ENCODE measurements at places on chromosomes 3 and 15.

- DNase-seq: no peak
These were observed 49.3 kb downstream of the C3orf70 start for GRCh38 chr3:185103359-185104127.

GRCh38 chr15:60355148-60355857 lies 42.5 kb downstream of the ANXA2 start:
- no peak for DNase-seq

DNA sequence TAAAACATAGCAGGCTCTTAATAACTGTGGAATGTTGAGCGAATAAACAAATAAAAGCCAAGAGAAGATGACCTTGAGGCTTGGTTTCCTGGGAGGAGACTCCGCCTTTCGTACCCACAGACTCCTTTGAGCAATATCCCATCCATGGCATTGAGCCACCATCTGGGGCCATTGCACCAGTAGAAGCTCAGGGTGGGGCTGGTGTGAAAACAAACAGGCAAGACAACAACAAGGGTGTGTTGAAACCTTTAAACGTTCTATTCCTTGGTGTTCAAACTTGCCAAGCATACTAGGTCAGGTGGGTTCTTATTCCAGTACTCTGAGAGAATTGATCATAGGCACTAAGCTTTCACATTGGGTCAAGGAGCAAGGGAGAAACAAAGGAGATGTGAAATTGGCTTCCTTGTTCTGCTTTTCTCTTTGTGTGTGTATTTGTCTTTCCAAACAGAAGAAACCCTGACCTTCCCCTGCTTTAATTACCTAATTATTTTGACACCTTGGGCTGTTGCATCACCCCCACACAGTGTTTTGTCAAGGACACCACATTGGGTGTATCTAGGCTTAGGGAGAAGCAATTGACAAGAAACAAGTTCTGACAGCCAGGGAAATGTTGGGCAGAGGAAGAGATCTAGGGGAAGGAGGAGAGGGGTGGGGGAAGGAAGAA lies 105.1 kb upstream of the BCL6 start:
- DNase-seq: no peak

DNA sequence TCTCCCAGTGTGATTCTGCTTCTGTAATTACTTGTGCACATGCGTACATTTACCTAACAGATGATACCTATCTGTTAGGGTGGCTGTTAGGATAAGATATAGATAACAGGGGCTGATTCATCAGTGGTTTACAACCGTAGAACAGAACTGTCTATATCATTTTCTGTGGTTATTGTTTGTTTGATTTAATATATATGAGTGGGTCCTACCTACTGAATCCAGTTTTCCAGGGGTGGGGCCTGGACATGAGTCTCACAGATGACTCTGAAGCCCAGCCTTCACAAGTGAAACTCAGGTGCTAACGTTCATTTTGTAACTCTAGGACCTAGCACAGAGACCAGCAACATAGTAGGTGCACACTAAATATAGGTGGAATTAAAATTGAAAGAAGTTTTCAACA lies 10.4 kb upstream of the ACAP2 start:
- no peak for DNase-seq

DNA sequence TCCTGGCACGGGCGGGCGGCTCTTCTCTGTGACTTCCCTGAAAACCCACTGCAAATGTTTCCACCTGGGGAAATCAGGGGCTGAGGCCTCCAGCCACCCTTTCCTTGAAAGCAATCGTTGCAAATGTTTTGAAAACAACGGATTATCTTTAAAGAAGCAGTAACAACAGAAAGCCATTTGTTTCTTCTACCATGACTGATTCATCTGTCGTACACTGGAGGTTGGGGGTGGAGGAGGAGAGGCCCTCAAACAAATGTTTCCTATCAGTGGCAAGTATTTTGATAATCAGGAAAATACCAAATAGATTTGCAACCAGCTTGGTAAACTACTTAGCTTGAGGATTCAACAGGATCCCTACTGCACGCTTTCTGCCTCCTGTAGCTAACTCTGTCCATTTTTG lies 114.9 kb downstream of the PDZRN3 start:
- DNase-seq: no peak

DNA sequence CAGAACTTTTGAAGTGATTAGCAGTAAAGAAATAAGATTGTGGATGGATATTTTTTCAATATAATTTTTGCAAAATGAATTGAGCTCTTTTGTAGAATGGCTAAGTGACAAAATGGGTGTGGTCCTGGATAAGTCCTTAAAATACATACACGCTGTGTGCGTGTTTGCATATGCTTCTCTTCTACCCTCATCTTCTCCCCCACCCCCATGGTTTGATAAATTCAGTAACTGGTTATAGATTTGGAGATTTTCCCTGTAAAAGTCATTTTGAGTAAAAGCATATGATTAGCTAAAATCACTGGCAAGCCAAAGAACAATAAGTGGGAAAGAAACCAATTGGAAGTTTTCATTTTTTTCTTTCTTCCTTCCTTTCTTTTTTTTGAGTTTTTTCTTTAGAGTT lies 453.9 kb upstream of the MDFIC2 start:
- no peak for DNase-seq

DNA sequence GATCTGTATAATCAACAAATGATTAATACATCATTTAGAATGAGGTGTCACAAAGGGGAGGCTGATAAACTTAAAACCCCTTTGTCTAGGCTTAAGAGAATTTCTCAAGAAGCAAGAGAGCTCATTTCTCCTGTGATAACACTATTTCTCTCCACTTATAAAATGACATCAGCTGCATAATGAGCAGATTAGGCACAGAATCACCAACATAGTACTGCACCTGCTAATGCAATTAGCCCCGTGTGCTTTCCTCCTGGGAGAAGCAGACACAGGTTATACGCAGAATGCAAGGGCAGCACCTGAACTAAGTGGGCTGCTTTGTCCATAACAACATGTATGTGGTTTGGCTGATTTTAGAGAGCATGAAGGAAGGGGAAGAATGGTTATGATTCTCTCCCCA lies 515.3 kb upstream of the CFAP20DC start:
- no peak for DNase-seq

DNA sequence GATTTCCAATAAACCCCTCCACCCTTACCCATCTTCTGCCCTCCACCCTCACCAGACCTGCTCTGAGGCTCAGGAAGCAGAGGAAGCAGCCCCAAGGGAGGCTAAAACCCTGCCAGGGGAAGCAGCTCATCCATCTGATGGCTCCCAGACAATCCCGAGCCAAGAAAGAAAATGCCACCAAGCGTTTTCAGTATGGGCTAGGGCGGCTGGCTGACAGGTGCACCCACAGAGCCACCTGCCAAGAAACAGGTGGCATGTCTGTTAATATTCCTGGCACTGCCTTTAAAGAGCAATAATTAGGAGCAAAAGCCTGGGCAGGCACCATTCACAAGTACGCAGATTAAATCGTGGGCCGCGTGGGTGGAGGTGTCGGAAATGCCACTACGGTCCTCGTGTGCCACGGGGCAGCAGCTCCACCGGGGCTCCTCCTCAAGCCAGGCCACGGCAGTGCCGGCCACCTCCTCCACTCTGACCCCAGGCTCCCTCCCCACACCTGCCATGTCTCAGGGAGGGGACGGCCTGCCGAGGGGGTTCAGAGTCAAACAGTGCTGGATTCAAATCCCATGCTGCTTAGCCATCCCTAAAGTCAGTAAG lies 23.9 kb upstream of the GRIP2 start:
- no peak for DNase-seq

GRCh38 chr3:39147711-39148434 lies 5.5 kb downstream of the CSRNP1 start:
- DNase-seq: no peak

- DNase-seq: peak; percentile 59
These were observed 62.8 kb upstream of the MEX3B start for GRCh38 chr15:82108489-82109078.

GRCh38 chr3:127483005-127483641 lies 107.4 kb downstream of the TPRA1 start:
- DNase-seq: no peak

DNA sequence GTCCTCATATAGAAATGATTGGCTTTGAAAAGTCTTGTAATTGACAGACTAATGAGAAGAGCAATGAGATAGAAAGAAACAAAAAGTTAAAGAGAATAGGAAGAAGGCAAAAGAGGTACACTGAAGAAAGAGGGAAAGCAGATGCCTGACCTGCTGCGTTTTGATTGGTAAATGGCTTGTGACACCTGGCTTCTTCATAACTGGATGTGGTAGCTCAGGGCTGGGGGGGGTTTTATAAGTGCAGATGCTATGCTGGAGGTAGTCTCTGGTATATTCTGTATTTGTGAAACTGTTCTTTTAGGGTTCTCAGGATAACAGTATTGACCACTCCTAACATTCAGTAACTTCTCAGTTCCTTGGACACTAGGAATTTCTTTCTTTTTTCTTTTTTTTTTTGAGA lies 1.4 kb downstream of the STARD9 start:
- DNase-seq: no peak

- no peak for DNase-seq
These were observed 188.6 kb downstream of the NLGN1 start for GRCh38 chr3:173586166-173586565.

DNA sequence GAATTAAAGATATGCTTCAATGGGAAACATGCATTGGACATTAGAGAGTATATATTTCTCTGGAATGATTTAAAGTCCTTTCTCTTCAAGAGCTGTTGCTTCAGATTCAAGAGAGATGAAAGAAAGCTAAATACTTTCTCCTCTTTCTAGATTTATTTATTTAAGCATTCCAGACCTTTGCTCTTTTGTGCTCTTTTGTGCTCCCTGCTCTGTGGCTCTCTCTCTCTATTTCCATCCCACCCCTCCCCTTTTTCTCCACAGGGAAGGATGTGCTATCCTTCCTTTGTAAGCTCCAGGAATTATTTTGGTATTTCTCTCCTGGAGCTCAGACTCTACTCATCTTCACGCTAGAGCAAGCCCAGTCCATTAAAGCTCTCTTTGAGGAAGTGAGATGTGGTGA lies 871.9 kb upstream of the GBE1 start:
- no peak for DNase-seq

GRCh38 chr15:70505936-70506912 lies 257.1 kb downstream of the UACA start:
- no peak for DNase-seq

GRCh38 chr3:141271279-141272030 lies 39.8 kb downstream of the PXYLP1 start:
- DNase-seq: no peak

DNA sequence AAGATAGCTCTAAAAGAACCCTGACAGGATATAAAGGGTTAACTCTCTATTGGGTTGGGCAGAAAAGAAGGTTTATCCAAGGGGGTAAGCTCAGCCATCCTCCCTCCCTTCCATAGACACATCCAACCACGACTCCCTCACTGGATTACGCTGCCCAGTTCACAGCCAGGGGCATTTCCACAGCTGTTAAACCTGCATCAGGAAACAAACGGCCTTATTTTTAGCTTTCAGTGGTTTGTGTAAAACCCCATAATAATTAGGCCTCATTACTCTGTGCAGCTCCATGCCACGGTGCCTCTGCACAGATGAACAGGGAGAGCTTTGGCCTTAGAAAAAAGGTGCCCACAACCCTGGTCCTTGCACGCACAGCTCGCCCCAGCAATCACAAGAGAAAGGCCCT lies 110.6 kb downstream of the GABRB3 start:
- no peak for DNase-seq

- no peak for DNase-seq
These were observed 97.6 kb downstream of the TPRG1 start for GRCh38 chr3:189269365-189269764.

DNA sequence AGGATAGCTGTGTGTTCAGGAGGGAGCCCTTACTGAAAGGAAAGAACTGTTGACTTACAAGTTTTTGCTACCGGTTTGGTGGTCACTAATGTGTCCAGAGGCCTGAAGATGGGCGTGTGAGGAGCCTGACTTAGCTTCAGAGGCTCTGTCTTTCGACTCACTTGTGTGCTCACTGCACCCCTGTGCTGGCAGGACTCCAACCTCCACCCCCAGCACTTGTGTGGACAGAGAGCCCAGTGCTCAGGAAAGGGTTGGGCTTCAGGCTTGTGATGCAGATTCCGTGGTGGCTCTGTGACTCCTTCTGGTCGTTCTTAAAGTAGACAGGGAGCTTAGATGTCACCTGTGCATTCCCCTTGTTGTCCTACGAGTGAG lies 100.9 kb downstream of the PGPEP1L start:
- no peak for DNase-seq

DNA sequence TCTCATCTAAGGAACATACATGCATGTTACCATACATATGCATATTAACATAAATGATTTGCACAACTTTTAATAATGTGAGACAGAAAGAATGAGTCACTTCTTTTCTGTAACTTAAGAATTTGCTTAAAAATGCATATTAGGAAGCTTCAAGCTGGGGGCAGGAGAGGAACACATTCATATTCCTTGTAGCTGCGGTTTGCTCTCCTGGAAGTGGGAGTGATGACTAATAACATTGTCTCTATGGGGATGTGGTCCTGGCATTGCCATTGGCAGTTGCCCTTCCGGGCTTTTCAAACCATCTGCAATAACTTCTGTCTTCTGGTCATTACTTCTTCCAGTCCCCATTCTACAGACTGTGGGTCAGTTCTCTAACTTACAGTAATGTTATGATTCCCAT lies 15.6 kb downstream of the CHST2 start:
- no peak for DNase-seq

- no peak for DNase-seq
These were observed 82.5 kb downstream of the SOX2 start for GRCh38 chr3:181794011-181794790.

DNA sequence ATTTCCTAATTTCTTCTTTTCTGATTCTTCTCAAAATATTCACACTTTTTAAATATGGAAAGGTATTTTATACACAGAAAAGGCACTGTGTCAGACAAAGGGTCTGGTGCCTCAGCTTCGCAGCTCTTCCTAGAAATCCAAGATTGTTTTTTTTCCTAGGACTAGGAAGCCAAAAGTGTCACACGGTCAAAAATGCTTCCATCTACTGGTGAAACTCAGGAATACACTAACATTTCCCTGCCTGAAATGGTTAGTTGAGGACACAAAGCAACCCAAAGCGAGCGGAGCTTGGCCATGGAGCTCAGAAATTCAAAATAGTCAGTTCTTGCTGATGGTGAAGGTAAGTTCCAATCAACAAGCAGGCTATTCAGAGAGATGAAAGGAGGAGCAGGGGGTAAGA lies 426.5 kb upstream of the RASGRP1 start:
- DNase-seq: no peak

DNA sequence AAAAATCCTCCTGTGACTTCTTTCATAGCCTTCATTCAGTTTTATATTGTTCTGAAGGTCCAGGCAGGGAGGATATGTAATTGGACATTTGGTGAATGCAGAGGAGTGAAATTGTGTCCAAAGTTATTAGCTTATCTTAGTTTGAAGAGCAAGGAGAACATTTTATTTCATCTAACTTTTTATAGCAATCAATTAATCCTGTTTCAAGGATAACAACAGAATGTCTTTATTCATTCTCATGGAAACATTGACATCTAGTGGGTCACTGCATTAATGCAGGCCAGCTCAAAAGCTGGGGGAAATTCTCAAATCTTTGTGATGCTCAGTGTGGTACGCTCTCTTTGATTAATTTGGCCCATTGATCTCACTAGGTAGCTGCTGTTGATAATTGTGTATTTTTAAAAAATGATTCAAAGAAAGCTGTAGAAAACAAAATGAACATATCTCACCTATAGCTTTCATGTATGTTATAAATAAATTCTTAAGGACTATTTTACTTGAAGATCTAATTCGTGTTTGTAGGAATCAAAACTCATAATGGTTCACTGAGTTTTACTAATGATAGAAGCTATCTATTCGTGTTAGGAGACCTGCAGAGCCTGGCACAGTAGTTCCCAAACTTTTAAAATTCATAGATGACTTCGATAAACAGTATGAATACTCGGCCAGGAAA lies 150.8 kb upstream of the KCNMB2 start:
- no peak for DNase-seq
